Activated gamma-delta T cell (primary cell): ENCODE measurements at places on chromosomes 12 and 14.

DNA sequence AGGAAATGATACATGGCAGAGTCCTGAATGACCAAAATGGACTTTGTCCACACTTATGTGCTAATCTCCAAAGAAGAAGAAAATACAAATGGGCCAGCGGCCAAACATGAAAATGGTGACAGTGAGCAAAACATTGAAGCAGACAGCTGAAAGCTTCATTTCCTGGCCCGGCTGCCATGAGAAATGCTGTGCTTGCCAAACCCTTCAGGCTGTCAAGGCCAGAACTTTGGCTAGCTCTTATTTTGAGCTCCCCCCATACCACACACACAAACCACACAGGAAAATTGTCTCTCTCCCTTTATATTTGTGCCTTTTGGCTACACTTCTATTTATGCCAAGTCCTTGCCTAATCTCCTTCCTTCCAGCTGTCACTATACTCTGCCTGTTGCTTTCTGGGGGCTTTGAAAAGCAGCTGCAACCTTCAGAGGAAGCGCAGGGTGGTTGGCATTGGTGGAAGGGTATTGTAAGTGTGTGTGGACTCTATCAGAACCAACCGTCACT is 323.8 kb downstream of the RAD51B start:
- no peak for DNase-seq

DNA sequence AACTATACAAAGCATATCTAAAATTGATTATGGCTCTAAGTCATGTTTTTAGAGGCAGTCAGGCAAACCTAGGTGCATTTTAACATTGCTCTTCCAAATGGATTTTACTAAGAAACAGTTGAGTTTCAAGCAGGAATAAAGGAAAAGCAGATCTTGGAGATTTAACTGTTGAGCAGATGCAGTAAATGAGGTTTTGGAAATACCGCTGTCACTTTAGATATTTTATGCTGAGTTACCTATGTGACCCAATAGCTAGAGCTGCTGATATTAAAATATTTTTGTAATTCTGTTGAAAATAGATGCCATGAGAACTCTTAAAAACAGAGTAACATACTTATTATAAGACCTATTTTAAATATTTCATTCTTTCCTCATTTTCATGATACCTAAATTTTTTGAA is 181.4 kb downstream of the SYT1 start:
- DNase-seq, result no peak

DNA sequence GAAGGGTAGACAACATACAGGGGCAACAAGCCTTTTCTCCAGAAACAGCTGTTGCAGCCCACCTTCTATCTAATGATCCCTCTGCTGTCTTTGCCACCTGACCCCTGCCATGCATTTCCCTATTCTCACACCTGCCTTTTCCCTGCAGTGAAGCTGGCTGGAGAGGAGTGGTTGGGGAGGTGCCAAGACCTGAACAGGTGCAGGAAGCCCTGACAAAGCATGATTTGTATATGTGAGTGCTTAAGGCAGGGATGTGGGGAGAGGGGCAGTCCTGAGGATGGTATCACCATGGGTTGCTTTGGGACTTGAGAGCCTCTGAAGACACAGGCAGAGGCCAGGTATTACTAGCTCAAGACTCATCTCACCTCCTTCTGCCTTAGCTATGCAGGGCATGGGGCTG is 2.9 kb upstream of the PFDN5 start:
- no peak for DNase-seq

- DNase-seq, result no peak
These were observed 509.1 kb downstream of the PCNX1 start for GRCh38 chr14:71416392-71416791.
